Cardiac septum (tissue), 1 donor: ENCODE measurements at places on chromosomes 1 and 21. TPM values are rescaled to one million over a fixed set of nuclear protein-coding genes. Genes with fewer than 3 reads are reported as not detected.

NMNAT2 gene
- total RNA-seq, result 1.9 TPM

NVL gene
- total RNA-seq, result 11.6 TPM

DNA sequence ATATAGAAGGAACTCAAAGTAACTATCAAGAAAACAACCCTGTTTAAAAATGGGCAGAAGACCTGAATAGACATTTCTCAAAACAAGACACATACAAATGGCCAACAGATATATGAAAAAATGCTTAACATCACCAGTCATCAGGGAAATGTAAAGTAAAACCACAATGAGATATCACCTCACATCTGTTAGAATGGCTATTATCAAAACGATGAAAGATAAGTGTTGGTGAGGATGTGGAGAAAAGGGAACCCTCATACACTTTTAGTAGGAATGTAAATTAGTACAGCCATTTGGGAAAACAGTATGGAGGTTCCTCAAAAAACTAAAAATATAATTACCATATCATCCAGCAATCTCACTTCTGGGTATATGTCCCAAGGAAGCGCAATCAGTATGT, 3.0 kb downstream of the CTSS start:
- no peak for DNase-seq

DNA sequence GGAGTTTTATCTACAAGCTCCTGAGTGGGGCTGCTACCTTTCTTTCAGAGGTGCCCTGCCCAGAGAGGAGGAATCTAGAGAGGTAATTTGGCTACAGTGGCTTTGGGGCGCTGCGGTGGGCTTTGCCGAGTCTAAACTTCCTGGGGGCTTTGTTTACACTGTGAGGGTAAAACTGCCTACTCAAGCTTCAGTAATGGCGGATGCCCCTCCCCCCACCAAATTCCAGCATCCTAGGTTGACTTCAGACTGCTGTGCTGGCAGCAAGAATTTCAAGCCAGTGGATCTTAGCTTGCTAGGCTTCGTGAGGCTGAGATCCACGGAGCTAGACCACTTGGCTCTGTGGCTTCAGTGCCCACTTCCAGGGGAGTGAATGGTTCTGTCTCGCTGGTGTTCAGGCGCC, 43.9 kb downstream of the SWT1 start:
- DNase-seq, result no peak

GRCh38 chr1:234533034-234533891, 54.3 kb upstream of the TARBP1 start:
- DNase-seq, result no peak
